ENCODE measurements at places on chromosomes 5 and 9.

GRCh38 chr5:45385321-45386058 is 310.7 kb downstream of the HCN1 start:
- no peak for DNase-seq

GRCh38 chr9:24436761-24437160 is 108.9 kb downstream of the IZUMO3 start:
- DNase-seq = no peak

- no peak for DNase-seq
These were observed 293.5 kb downstream of the ASTN2 start for GRCh38 chr9:117121316-117121715.

DNA sequence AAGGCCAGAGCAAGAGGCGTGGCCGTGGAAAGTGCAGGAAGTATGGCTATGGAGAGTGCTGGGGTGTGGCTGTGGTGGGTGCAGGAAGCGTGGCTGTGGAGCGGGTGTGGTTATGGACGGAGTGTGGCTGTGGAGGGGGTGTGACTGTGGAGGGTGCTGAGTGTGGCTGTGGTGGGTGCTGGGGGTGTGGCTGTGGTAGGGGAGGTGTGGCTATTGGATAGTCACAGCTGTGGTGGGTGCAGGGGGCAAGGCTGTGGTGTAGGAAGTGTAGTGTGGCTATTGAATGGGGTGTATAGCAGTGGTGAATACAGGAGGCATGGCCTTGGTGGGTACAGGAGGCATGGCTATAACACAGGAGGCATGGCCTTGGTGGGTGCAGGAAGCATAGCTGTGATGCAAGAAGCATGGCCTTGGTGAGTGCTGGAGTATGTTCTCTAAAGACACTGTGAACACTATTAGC is 40.8 kb upstream of the SPATA31C2 start:
- no peak for DNase-seq

DNA sequence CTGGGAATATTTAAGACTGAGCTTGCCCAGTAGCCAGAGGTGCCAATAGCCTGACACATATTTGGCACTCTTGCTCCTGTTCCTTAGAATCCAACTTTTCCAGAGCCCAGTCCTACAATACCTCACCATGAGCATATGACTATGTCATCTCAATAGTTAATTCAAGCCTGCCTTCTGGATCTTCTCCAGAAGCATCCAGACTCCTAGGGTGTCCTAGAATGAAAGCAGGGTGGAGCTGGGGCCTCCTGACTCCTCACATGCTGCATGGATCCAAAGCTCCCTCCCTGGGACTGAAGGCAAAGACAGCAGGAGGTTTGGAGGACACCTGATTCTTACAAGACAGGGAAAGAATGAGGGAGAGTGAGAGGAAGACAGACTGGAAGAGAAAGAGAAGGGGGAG is 37.9 kb downstream of the SH3TC2 start:
- no peak for DNase-seq

DNA sequence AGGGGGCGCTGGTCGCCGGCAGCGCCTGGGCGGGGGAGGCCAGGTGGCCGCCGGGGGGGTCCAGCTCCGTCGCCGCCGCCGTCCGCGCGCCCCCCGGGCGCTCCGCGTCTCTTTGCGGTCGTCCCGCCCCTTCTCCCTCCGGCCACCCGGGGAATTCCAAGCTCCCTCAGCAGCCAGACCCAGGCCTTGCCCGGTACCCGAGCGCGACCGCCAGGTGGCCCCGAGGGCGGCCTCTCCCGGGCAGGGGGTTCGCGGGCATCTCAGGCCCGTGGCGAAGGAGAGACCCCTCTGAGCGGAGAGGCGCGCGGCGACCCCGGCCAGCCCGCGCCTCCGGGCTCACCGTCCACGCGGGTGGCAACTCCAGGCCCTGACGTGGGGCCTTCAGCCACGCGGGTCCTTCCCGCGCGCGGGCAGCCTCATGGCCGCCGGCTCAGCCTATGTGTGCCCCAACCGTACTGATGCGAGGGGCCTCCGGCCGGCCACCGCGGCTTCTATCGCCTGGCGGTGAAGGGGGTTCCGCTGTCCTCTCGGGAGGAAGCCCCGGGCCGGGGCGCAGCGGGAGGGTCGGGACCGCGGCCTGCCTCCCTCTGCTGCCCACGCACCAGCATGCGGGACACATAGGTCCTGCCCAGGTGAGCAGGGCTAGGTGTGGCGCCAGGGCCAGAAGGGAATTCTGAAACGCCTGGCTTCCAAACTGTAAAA is 529 bp upstream of the NRARP start:
- no peak for DNase-seq

DNA sequence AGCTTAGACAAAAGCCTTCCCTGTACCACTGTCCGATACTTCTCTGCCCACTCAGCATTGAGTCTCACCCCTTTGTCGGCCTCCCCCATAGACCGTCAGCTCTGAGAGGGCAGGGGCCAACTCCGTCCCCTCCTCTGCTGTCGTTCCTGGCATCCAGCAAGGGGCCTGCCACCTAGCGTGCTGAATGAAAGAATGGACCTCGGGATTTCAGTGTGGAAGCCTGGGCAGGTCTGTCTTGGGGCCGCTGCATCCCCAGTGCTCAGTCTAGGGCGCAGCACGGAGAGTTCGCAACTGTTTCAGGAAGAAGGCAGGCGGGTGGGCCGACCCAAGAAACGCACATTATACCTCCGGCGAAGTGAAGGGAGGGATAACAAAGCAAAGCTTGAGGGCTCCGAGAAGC is 1.5 kb upstream of the TOR1B start:
- DNase-seq = no peak

DNA sequence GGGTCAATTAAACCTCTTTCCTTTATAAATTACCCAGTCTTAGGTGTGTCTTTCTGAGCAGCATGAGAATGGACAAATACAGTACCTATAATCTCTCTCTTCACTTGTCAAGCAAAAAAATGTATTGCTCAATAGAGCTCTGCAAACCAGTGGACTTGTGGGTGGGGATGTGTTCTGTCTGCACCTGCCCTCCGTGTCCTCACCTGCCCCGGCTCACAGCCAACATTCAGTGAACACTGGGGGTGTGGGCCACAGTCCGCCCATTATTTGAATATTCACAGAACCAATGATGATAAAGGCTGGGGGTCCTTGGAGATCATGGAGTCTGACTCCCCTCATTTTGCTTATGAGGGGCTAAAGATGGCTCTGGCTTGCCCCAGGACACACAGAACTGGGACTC is 36.9 kb upstream of the MED27 start:
- no peak for DNase-seq

DNA sequence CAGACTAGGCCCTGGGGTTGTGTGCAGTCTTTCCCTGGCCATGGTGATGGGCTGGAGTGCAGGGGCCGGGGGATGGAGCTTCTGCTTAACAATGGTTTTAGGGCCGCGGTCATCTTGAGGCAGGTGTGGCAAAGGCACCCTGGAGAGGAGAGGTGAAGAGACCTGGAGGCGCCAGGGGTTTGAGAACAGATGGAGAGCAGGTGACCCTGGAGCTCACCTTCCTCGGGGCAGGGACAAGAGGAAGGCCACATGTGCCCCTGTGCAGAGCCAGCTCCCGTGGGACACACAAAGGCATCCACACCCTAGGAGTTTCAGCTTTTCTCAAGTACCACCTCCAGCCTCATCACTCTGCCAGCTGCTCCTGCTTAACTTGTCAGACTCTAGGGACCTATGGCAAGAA is 46.4 kb upstream of the SH3GL2 start:
- DNase-seq = no peak

DNA sequence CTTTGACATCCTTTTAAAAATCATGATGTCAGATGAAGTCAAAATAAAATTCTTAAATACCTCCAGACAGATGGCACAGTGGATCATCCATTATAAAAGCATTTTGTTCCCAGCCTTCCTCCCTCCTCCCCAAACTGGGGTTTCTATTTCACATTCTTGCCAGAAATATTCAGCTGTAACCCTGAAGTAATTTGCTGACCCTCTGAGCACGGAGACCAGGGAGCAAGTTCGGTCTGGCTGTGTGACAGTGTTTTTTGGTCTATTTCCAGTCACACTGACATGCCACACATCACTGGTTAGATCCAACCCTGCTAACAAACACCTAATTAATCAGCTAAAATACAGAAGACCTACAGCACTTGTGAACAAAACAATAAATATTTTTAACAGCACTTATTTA is 126.2 kb upstream of the DMRT1 start:
- no peak for DNase-seq

DNA sequence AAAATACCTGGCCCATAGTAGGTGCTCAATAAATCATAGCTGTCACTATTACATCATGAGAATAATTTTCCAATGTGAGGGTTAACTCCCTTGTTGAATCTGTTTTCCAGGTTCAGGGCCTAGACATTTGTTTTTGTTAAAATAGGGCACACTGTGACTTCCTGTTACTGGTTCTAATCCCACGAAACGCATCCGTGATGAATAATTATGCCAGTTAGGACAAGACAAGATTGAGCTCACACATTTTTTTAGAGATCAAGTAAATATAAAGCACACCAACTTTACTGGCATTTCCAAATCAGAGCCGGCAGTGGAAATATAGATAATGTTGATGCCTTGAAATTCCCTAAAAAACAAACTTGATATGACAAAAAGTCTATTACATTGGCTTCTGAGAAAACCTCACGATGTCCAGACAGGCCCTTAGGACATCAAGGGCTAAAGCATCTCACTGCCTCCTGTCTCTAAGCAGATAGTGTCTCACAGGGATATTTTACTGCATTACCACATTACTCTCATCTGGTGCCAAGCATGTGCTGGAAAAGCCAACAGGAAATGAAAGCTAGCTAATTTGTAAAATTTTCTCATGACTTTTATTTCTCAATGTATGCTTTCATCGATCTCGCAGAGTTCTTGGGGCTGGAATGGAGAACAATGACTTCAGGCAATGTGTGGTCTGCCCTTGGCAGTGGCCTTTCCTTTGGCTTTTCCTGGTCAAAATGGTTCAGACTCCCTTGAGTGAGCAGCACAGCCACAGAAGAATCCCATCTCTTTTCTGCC is 414.3 kb upstream of the PAPPA start:
- no peak for DNase-seq

DNA sequence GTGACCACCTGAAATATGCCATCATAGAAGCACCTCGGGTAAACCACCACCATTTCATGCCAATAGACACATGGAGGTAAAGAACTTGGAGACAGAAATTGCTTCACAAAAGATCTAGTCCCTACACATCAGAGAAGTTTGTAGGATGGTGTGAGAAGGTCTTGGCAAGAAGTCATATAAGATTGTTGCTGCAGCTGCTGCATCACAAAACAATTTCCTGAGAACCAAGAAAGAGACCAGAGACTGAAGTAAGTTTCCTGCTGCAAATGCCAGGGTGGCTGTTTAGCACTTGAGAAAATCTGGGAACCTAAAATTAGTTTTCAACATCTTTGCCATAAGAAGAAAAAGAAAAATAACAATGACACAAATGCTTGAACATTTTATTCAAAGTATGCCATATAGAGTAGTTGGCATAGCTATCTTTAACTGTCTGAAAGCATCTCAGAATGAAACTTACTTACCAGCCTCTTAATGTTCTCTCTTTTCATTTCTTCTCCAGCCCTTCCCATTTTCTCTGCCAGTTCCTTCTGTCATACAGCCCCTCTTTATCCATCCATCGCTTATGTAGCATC is 114.3 kb downstream of the KCTD16 start:
- no peak for DNase-seq

GRCh38 chr5:169988947-169989346 is 8.7 kb upstream of the INSYN2B start:
- DNase-seq = no peak

All from activated CD8-positive, alpha-beta memory T cell treated with anti-CD3 and anti-CD28 coated beads for 24 hours (primary cell).